ENCODE measurements at places on chromosomes 16 and 17.

GRCh38 chr17:78479369-78479768 is 97.8 kb downstream of the DNAH17 start:
- DNase-seq, result no peak

- peak; percentile 78 for DNase-seq
Measured at GRCh38 chr17:18182978-18183333, 672 bp upstream of the ALKBH5 start.

DNA sequence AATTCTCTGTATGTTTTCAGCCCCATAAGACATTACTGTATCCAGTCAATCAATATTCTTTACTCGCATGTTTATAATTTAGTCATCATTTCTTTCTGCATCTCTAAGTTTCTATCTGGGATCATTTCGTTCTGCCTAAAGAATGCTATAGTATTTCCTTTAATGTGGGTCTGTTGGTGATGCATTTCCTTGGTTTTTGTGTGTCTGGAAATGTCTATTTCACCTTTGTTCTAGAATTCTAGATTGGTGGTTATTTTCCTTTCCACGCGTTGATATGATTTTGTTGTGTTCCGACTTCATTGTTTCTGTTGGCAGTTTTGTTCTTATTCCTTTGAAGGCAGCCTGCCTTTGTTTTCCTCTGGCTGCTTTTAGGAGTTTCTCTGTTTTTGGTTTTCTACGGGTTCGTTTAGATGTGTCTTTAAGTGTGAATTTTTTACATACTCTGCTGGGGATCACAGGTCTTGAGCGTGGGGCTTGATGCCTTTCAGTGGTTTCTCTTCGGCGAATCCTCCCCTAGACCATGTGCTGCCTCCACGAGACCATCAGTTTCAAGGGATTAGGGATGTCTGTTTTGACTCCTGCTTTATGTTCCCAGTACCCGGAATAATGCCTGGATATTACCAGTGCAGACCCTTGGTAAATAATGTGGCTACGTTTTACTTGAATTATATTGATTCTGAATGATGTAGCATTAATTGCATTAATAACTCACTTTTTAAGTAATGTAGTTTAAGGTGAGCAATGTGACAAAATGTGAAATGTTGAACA is 23.5 kb downstream of the POLR3E start:
- DNase-seq, result no peak

GRCh38 chr17:64001763-64002529 is 3.8 kb downstream of the PRR29 start:
- DNase-seq, result no peak

GRCh38 chr17:48254896-48255295 is 147.3 kb downstream of the SNX11 start:
- no peak for DNase-seq

DNA sequence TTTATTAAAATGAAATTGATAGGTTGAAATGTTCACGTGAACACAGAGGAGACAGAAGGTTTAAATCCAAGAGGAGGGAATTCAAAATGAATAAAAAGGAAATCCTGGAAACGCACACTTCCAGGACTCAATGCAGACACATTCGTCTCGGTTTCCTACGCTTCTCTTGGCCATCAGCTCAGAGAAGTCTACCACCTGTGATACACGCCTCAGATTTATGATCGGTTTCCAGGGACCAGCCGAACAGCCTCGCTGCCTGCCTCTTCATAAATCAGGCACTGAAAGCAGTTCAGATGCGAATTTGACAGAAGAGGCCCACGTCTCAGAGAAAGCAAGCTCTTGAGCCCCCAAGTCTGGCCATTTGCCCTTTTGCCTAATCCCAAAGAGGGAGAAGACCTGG is 125.5 kb upstream of the IRX3 start:
- DNase-seq, result no peak

GRCh38 chr16:49333259-49333597 is 40.4 kb upstream of the C16orf78 start:
- no peak for DNase-seq

DNA sequence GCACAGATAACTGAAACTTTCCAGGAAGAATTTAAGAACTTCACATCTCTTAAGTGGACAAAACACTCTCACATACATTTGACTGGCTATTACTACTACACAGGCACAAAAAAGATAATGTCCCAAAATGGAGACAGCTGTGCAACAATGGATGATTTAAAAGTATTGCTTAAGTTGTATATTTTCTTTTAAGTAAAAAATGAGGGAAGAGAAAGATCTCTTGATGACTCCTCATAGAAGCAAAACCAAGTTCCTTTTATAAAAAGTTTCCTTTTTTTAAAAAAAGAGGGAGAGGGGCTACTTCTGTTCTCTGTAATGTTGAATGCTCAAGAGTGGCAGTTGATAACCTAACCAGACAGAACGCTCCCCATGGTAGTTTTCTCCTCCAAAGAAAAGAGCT is 195.5 kb downstream of the ZFHX3 start:
- DNase-seq, result no peak

- no peak for DNase-seq
Measured at GRCh38 chr17:2017274-2017941, 7.7 kb downstream of the RTN4RL1 start.

DNA sequence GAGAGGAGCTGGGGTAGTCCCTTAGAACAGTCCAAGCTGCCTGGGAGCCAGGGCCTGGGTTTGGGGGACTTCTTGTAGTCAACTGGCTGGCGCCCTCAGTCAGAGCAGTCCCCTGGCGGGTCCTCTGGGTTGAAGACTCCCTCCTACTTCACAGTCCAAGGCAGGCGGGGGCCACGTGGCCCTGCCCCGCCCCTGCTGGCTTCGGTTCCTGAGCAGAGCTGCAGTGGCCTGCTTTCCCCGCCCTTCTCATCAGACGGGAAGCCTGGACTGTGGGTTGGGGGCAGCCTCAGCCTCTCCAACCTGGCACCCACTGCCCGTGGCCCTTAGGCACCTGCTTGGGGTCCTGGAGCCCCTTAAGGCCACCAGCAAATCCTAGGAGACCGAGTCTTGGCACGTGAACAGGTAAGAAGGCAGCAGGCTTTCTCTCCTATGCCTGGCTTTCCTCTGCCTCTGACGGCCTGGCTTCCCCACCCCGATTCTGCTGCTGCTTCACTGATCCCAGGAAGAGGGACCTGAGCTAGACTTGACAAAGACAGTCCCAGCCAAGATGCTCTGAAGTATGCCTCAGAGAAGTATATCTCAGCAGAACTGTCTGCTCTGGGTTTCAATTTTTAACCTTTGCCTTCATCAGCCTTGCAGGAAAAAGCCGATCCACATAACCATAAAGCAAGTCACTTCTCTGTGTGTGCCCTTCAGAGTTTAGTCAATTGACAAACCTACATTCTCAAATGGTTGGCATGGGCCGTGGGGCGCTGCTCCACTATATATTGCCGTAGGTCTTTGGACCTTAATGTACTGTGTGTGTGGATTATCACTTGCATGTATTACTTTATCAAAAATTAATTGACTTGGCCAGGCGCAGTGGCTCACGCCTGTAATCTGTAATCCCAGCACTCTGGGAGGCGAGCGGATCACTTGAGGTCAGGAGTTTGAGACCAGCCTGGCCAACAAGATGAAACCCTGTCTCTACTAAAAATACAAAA is 56.3 kb downstream of the SF3B3 start:
- no peak for DNase-seq

DNA sequence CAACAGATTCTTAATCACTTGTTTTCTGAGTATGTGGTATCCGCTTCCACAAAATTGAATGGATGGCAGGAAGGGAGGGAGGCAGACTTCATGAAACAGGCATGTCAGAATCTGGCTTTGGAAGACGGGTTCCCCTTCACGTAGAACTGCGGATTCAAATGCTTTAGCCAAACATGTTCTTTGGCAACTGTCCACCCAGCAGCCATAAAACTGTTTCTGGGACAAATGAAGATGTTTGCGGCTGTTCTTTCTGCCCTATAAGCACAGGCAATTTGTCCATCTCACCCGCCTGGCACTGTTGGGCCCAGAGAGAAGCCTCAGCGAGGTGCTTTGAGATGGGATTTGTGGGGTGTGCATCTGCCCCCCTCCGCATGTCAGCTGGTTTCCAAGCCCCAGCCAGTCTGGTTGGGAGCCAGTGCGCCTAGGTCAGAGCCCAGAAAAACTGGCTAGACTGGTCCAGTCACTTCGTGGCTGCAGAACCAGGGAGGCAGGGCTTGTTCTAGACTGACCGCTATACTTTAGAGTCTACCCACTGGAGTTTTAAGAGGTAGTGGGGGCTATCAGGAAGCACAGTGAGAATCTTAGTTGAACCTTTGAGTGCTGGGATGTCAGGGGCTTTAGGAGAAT is 6.3 kb downstream of the CRHR1 start:
- no peak for DNase-seq

- no peak for DNase-seq
Measured at GRCh38 chr16:80028581-80029380, 428.2 kb upstream of the MAF start.

GRCh38 chr17:80760511-80760911 is 215.9 kb downstream of the RPTOR start:
- DNase-seq, result no peak

GRCh38 chr17:8981443-8981842 is 15.9 kb upstream of the PIK3R5 start:
- no peak for DNase-seq

- no peak for DNase-seq
Measured at GRCh38 chr16:53094013-53094630, 39.3 kb downstream of the CHD9 start.

Data from activated CD4-positive, alpha-beta T cell treated with anti-CD3 and anti-CD28 coated beads, Interleukin-2, amount 50 U/mL, for 4 hours (primary cell).